NCI-H2029 treated with DMSO at 0.1 percent for 48 hours (cell line): ENCODE measurements at places on chromosomes 3 and 15.

GRCh38 chr3:159904455-159904854, 84.2 kb upstream of the IL12A start:
- no peak for DNase-seq

GRCh38 chr15:67087507-67088172, 22.2 kb downstream of the SMAD3 start:
- no peak for DNase-seq

DNA sequence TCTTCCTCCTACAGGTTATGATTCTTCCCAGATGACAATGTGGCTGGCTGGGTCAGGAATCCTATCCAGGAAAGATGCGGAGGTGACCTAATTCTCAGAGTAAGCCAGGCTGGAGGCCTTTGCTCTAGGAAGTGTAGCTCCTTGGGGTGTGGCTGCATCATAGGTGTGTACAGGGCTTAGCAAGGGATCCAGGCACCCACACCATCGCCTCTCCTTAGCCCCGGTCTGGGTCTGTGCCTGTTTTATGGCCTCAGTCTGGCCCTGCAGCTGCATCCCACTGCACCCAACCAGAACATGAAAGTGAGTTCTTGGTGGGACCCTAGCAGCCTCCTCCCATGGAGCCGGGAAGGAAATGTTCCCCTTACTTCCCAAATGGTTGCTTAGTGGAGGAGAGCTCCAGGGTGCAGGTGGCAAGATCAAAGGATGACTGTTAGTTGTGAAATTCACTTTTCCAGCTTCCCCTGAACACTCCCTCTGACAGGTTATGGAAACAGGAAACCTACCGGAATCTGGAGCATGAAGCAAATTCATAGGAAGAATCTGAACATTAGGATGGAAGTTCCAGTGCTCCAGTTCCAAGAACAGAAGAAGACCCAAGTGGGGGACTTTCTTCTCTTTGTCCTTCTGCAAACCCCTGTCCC, 2.7 kb upstream of the AMOTL2 start:
- no peak for DNase-seq

DNA sequence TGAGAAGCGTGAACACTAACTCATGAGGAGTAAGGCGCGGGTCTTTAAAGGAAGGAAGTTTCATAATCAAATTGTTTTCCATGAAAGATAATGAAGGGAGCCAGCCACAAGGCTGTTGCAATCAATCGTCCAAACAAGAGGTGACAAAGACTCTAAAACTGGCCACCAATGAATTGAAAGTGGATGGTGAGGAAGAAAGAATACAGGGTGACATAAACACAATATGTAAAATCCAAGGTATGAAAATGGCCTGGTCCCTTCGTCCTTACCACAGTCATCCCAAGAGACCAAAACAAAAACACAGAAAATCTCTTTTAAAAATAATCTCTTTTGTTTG, 12.0 kb downstream of the CD86 start:
- no peak for DNase-seq

- DNase-seq, result no peak
Measured at GRCh38 chr3:178736300-178736699, 200.1 kb downstream of the KCNMB2 start.

DNA sequence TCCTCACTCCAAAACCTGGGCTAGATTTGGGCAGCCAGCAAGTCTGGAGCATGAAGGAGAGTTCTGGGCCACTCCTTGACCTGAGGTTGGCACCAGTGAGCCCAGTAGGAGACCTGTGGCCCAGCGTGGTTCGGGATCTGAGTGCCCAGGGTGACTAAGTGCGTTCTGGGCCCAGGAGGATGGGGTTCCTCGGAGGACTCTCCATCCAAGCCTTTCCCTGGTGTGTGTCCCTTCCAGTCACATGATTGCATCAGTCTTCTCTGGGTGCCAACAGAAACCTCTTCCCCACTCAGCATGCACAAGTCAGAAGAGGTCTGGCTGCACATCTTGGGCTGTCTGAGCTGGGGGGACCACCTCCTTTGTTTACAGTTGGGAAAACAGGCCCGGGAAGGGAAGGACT, 14.9 kb downstream of the TMEM43 start:
- DNase-seq, result no peak

- no peak for DNase-seq
Measured at GRCh38 chr3:66394019-66394752, 106.6 kb downstream of the LRIG1 start.

DNA sequence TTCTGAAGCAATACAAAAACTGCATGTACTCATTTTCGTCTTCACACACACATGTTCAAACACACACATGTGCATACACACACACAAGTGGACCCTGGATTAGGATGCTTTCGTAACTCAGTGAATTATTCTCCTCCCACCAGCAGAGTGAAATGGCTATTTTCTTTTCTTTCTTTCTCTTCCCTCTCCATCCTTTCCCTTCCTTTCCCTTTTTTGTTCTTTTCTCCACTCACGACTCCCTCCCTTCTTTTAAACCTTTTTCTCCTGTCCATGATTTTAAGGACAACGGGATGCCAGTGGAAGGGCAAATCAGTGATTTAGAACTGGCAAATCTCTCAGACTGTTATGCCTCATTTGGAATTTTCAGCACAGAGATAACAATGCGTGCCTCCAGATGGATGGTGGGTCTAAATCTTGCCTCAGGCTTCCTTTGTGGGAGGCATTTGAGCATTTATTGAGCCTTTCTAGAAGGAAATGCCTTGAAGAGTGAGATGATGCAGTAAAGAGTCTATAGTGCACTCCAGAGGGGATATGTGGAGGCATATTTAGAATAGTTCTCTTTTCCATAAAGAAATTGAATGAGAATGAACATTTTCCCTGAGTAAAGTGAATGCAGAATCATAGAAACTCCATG, 130.4 kb upstream of the SLC7A14 start:
- no peak for DNase-seq

DNA sequence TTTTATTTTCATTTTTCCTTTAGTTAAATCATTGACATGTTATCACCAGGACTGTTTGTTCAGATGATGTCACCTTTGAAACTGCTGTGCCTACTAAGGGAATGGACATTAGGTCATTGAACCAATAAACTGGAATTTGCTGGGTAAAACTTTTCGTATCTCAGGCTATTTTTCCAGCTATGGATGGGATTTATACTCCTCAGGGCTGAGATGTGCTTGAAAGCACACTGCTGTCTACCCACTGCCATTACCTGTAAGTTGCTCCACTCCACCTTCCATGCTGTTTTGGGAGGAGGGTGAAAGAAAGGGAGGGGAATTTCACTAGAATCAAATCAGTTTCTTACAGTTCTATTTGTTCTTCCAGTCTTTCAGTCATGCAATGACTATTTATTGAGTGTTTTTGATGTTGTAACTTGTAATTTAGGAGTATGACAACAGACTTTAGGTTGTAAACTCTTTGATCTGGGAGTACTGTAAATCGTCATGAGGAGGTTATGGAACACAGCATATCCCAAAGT, 11.3 kb downstream of the EHD4 start:
- no peak for DNase-seq

GRCh38 chr3:69203631-69204314, 81.4 kb upstream of the LMOD3 start:
- DNase-seq, result no peak

GRCh38 chr3:169310184-169310939, 353.1 kb downstream of the MECOM start:
- DNase-seq, result no peak

- DNase-seq, result no peak
Measured at GRCh38 chr3:132255041-132255745, 62.0 kb upstream of the ACP3 start.

GRCh38 chr3:169453256-169454059, 210.1 kb downstream of the MECOM start:
- DNase-seq, result no peak

- no peak for DNase-seq
Measured at GRCh38 chr15:74053941-74054529, 28.3 kb downstream of the GOLGA6A start.

GRCh38 chr15:101204739-101205535, 46.9 kb downstream of the CHSY1 start:
- no peak for DNase-seq

DNA sequence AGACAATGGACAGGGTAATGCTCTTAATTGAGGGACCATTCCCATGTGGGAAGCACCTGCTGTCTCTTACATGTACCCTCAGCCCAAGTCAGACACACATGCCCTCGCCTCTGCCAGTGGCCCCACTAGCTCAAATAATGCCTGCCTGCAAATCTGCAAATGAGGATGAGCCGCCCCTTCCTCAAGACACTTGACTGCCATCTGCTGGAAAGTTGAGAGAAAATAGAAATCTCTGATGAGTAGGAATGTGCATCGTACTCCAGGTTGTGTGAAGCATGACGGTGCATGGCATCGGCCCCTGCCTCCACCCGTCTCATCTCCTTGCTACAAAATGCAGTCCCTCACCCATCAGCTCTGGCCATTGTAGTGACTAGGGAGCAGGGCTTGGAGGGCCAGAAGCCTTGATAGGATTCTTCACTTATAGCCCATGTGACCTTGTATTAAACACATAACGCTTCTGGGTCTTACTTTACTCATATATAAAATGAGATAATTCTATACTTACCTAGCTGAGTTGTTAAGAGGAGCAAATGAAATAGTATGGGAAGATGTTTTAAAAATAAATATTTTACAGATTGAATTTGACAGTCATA, 6.3 kb upstream of the SCN5A start:
- peak; percentile 15 for DNase-seq

GRCh38 chr15:85763157-85763556, 31.6 kb downstream of the KLHL25 start:
- no peak for DNase-seq

DNA sequence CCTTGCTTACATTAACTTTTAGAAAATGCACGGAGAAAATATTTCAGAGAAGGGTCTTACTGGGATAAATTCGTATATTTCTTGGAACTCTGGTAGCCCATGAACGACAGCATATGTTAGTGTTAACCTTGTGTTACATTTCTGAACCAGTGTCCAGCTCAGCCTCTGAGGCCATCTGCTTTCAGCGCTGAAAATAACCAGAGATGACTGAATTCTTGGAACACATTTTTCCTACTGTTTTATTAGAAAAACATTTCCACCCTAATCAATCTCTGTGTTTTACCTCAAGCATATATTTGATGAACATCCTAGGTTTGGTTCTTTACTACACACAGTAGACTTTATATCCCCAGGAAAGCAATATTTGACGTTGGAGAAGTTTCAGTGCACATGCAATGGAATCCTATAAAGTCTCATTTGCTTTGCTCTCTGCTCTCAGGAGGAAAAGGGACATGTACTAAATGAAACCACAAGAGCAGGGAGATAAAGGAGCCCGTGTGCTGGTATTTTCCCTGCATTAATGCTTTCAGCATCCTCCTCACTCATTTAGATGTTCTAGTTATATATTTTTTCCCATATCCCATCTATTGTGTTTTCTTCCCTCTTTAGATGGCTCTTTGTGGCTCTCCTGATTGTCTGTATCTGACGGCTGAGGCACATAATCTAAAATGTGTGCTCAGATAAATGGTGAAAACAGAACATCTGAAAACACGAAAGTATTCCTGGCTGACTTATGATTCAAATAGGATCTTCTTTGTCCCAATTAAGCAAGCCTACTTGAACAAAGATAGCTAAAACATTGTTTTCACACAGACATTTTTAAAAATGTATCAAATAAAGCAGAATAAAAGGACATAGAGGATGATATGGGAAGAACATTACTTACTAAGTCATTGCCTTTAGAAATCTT, 151.7 kb upstream of the KCNMB2 start:
- DNase-seq, result no peak

DNA sequence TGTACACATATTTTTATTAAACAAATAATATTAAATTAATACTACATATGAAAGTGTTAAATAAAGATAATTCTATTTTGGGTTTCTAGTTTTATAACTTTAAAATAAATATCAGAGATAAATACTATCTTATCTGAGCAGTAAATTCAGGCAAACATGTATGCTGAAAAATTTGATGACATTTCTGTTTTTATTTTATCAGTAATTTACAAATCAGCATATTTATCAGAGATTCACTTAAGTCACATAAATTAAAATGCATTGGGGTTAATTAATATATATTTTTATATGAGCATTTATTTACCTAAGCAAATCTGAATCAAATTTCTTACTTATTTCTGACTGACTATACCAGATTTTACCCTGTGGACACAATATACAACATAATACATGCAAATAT, 1499.8 kb downstream of the OTOL1 start:
- DNase-seq, result no peak

GRCh38 chr3:38515367-38515766, 19.2 kb downstream of the EXOG start:
- DNase-seq, result no peak

DNA sequence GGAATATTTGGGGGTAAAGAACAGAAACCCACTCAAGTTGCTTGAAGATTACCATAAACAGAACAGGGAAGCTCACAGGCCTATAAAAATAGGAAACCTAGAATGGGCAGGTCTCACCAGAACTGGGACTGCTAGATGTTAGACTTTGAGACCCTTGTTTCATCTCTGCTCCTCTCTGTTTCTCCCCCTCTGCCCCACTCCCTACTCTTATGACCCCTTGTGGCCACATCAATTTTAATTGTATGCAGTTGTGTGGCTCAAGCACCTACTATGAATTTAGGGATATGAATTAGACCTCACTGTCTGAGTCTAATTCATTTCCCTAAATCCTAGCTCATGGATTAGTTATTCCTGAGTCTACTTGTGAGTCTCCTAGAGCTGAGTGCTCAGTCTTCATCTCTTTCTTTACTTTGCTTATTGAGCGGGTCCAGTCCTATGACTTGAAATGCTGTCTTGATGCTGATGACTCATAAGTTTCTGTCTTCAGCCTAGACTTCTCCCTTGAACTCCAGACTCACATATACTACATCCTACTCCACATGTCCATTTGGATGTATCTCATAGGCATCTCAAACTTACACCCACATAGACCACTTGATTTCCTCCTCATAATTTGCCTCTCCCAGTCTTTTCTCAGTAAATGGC, 78.7 kb downstream of the ITPR1 start:
- DNase-seq, result no peak

GRCh38 chr3:129950318-129951046, 24.0 kb upstream of the TRH start:
- DNase-seq, result no peak

DNA sequence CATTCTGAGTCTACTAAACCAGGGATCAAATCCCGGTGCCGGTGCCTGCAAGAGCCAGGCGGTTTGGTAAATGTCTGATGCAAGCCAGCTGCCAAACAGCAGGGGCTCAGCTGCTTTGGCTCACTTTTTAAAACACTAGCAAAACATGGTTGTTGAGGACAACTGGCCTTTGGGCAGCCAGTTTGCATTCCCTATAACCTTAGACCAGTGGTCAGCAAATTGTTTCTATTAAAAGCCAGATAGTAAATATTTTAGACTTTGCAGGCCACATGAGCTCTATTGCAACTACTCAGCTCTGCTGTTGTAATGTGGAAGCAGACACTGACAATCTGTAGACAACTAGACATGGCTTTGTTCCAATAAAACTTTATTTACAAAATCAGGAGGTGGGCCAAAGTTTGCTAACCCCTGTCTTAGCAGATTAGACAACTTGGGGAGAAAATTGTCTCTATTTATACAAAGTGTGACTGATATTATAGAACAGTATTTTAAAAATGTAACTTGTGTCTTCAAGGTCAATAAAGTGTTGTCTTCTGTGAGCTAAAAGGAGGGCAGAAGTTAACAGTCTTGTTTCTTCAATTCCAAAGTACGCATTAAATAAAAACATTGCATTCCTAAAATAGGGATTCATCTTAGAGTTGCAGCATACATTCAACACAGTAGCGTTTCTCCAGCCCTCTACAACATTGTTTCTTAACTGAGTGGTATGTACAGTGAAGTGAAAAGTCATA, 67.6 kb downstream of the SSUH2 start:
- DNase-seq, result no peak

- no peak for DNase-seq
Measured at GRCh38 chr15:35743321-35743720, 197.4 kb upstream of the DPH6 start.

- DNase-seq, result no peak
Measured at GRCh38 chr3:18738393-18739098, 313.4 kb upstream of the SATB1 start.

GRCh38 chr3:59680919-59681318, 631.1 kb upstream of the CFAP20DC start:
- no peak for DNase-seq
